Hematopoietic multipotent progenitor cell treated with erythropoietin and hydrocortisone succinate and interleukin-3 and kit ligand, for 17 days (in vitro differentiated cells): ENCODE measurements at places on chromosomes 2 and 18.

GRCh38 chr18:45213040-45213333, 402.3 kb upstream of the SLC14A2 start:
- no peak for DNase-seq

DNA sequence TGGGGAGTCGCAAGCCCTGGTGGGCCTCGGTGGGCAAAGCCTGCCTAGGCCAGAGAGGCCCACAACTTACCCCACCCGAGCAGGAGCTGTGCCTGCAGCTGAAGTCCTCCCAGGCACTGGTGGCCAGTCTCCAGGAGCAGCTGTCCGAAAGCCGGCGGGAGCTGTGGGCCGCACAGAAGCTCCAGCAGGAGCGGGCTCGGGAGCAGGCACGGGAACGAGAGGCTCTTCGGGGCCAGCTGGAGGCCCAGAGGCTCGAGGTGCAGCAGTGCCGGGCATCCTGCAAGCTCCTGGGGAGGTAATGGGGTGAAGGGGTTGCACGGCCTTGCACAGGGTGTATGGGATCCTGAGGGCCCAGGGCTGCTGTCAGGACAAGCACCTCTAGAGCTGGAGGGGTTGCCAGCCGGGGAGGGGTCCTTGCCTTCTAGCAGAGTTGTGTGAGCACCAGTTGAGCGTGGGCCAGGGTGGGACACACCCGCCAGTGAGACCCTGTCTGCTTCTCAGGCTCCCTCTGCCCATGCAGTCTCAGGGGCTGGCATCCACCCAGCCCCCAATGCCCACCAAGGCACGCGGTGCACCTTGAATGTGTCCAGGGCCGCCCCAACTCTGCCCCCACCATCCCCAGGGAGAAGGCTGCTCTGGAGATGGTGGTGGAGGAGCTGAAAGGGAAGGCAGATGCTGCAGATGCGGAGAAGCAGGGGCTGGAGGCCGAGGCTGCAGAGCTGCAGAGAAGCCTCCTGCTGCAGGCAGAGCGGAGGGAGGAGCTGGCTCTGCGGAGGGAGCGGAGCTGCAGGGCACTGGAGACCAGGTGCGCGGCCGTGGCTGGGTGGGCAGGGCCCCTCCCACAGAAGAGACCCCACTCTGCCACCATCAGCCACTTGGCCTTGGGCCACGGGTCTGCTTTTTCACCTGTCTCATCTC, 27.2 kb downstream of the CROCC2 start:
- no peak for DNase-seq

GRCh38 chr2:231604101-231604684, 11.5 kb downstream of the TEX44 start:
- no peak for DNase-seq

DNA sequence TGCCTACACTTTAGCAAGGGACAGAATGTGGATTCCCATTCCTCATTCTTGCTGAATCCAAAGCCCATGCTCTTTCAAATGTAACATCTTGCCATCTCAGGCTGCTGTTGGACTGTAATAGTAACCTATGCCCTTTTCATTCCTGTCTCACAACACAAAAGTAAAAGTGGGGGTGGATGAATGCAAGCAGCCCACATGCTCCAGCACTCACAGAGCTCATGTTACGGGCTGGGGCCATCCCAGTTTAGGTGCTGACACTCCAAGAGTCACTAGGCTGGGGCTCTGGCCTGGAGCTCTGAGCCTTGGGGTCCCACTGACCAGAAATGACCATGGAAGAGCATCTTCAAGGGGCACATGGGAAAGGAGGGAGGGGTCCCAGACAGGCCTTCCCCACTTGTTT, 47.6 kb downstream of the CCBE1 start:
- no peak for DNase-seq

DNA sequence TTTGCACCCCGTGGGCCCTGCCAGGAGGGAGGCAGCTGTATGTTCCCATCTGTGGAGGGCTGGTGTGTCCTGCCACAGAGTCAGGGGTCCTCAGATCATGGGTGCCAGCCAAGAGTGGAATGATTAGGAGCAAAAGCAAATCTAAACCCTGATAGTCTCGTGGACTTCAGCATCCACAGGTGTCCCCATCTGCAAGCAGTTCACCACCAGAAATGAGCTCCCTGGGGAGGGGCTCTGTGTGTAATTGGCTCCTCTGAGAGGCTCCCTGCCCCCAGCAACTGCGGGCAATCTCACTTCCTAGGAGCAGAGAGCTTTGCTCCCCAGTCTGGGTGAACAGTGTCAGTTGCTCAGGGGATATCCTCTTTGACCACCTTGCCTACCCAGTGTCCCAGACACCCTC, 78.1 kb downstream of the HNRNPLL start:
- DNase-seq = no peak

DNA sequence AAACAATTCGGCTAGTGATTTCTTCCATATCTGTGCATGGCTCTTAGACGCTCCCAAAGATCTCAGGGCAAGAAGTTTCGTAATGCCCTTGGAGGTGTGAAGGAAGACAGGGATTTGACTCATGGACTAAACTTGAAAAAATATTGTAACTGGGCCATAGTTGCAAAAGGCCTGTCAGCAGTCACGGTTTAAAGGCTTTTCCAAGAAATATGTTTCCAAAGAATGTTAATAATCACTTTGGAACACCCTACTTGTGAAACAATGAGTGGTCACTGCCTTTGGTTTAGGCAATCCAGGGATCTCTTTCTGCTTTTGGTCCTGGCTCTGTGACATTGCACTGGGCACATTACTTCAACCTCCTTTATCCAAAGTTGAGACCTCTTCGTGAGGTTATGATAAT, 102.5 kb upstream of the RASGRP3 start:
- no peak for DNase-seq

DNA sequence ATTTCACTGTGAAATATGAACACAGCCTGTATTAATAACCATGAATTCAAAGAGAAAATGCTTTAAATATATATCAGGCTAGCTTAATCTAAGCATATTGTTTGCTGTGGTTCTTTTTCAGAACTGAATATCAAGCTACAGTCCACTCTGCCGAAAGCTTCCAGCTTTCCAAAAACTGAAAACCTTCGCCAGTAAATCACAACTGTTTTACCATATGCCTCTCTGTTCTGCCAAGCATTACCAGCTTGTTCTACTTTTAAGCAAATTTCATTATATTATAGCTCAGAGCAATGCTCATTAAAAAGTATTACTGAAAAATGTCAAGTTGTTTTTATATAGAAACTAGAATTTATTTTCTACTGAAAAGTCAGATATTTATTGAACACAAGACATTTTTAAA, 277.4 kb downstream of the NRXN1 start:
- no peak for DNase-seq

DNA sequence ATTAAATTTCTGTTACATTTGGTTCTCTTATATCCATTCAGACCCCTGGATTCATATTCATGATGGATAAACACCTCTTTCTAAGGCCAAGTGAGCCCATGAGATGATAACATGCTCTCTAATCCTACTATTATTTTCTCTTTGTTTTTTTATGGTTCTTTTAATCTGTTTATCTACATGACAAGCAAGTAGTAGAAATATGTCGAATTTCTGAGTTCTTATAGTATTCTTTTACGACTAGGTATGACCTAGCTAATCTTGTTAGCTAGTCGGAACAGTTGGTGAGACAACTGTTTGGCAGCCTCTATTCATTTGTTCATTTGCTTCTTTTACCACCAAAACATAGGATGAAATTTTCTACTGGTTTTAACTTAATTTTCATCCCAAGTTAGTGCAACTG, 98.1 kb upstream of the SCG2 start:
- DNase-seq = no peak
